ENCODE measurements at places on chromosomes 16 and 17. TPM values are rescaled to one million over a fixed set of nuclear protein-coding genes. Genes with fewer than 3 reads are reported as not detected.

DNA sequence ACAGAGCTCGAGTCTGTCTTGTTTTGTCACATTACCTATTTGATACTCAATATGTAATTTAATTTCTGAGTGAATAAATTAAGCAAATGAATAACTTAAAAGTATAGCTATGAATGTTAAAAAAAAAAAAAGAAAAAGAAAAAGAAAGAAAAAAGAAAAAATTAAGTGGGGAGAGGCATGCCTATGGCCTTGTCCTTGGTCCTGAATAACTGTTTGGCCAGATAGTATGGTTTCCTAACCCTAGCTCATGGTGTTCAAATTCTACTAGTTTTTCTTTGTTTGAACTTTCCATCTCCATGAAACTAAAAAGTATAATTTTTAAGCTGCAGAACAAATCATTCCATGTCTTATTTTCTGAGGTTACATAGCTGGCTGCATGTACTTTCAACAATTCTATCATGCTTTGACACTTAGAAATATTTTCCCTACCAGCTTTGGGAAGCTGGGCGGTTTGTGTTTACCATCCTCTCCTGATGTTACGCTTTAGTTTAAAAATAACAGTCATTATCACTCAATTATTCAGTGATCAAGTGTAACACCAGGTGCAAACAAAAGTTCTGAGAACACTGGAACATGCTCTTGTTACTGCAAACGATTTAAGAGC lies 31.8 kb downstream of the TOX3 start:
- DNase-seq, result no peak

DNA sequence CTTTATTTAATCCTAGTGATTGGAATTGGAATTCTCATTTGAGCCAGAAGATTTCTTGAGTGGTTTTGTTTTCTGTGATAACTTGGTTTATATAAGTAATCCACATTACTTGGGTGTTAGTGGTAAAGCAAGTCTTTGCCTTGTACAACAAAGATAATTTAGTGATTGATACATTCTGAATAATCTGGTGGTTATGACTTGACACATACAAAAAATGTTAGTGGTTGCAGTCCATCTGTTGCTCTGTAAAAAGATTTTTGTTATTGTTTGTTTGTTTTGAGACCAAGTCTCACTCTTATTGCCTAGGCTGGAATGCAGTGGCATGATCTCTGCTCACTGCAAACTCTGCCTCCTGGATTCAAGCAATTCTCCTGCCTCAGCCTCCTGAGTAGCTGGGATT lies 13.2 kb downstream of the OMG start:
- no peak for DNase-seq

MMP2 gene
- 169 TPM for total RNA-seq

NHLRC4 gene
- 0.22 TPM for total RNA-seq

ZNF469 gene
- total RNA-seq, result 1.9 TPM

Measured in right cardiac atrium (tissue), 5 donors.